ENCODE measurements at places on chromosomes 4 and X.

DNA sequence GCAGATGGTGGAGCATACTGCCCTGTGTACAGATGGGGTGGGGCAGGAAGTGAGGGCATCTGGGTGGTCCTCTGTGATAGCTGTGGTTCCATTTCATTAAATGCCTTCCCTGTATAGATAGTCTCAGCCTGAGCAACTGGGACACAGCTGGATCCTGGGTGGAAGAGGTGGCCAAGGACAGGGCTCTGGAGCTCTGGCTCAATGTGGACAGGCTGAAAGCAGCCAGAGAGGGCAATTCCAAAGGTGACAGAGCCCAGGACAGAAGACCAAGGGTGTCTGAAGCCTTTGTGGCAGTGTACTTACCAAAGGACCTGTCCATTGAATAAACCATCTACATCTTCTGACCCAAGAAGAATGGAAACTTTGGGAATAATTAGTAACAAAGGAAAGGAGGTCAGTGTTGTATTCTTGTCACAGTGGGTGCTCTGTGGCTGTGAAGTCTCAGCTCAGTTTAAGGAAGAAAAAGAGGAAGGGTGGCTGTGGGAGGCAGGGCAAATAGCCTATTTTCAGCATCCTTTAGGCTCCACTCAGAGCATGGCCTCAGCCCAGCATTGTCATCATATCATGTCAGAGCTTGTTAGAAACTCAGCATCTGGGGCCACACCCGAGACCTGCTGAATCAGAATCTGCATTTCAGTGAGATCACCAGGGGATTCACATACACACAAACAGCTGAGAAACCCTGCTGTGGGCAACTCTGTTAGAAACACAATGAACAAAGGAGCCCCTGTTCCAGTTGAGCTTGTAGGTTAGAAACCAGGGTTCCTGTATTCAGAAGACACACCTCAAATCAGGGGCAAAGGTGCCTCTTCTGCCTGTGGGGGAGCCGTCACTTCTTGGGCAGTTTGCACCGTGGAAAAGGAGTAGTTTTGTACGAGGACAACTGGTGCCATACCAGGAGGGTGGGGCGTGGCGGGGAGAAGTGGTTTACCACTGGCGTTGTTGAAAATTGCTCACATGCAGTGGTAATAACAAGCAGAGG, 168.6 kb downstream of the PTTG2 start:
- no peak for DNase-seq

DNA sequence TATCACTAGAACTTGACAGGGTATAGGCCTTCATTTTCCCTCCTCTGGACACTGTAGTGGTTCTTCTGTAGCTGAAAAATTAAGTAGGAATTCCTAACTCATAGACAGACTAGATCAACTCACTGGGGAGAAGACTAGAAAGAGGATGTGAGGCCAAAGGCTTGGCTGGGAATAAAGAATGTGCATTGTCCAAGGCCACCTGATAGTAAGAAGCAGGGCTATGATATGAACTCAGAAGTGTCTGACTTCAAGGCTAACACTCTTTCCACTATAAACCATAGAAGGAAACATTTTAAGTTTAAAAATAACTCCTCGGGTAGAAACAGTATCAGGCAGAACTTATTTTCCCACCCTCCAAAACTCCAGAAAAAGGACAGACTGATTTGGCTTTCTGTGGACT, 346.6 kb downstream of the OPHN1 start:
- no peak for DNase-seq

DNA sequence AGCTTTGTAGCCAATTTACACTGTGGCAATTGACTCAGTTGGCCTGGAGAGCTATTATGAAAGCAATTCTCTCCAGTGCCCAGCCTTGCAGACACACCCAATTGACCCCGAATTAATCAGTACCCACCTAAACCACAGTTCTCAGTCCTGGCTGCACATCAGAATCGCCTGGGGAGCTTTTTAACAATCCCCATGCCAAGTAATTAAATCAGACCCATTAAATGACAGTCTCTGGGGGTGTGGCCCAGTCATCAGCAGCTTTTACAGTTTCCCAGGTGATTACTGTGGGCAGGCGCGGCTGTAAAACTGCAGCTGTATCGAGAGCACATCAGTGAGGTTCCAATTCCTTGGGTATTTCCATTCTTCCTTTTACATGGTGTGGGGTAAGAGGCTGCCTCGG, 460.9 kb upstream of the FAT1 start:
- DNase-seq = no peak

DNA sequence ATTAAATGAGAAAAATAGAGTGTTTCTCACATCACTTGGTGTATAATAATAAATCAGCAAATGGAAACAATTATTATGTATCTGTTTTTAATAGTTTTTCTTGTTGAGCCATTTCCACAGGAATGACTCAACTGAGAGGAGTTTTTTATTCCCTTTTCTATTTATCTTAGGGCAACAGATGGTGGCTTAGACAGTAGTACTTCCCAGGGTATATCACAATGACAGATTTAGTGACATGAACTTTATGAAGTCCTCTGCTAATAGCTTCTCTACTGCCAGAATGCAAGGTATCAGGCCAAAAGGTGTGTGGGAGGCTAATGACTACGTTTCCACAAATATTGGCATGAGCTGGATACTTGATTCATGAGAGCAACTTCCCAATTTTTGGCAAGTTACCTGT, 126.7 kb downstream of the HTR2C start:
- no peak for DNase-seq

DNA sequence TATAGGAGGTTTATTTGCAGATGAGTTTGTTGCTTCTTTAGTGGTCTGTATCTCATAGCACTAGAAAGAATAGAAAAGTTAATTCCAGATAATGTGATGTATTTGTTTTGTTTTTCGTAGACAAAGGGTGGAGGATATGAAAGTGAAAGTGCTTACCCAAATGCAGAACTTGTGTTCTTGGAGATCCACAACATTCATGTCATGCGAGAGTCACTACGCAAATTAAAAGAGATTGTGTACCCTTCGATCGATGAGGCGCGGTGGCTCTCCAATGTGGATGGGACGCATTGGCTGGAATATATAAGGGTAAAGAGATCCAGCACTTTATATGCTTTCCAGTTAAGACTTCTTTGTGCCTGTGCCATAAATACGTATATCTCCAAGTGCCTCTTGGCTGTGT, 43.3 kb downstream of the MTMR1 start:
- no peak for DNase-seq

GRCh38 chr4:153481478-153481877, 15.3 kb downstream of the TMEM131L start:
- DNase-seq = no peak

DNA sequence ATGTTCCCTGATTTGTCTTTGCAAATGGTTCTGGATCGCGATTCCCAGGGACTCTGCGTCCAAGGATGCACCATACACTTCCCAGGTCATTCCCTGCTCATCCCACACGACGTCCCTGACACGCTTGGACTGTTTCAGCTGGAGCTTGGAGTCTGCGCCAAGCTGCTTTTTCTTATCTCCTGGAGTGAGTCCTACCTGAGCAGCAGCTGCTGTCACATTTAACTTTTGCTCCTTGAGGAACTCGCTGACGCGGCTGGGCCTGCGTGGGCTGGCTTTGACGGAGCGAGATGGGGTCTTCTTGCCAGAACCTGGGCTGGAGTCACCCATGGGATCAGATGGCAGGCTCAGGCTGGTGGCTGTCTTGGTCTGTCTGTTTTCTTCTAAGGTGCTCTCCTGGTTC, 59.6 kb downstream of the GPRIN3 start:
- DNase-seq = no peak

GRCh38 chrX:17567187-17567586, 170.1 kb upstream of the SCML1 start:
- no peak for DNase-seq

- no peak for DNase-seq
Measured at GRCh38 chr4:82429728-82430192, 502 bp downstream of the HNRNPDL start.

DNA sequence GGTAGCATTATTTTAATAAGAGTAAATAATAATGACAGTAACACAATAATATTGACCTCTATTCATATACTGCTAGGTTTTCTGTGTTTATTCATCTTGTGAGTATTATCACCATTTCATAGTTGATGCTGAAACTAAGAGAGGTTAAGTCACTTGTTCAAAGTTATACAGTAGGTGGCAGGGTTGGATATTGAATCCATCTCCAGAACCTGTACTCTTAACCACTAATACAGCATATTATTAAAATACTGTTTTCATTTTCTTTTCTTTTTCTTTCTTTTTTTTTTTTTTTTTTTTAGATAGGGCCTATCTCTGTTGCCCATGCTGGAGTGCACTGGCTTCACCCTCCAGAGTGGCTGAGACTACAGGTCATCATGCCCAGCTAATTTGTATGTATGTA, 7.1 kb upstream of the ELF2 start:
- no peak for DNase-seq

GRCh38 chr4:105895583-105896460, 551 bp downstream of the NPNT start:
- DNase-seq = no peak

GRCh38 chr4:108168671-108169523, at the start of gene LEF1:
Gene LEF1 (minus strand): TSS chr4:108168932. CDS start chr4:108167767, 1,165 bp downstream.
- DNase-seq = no peak

DNA sequence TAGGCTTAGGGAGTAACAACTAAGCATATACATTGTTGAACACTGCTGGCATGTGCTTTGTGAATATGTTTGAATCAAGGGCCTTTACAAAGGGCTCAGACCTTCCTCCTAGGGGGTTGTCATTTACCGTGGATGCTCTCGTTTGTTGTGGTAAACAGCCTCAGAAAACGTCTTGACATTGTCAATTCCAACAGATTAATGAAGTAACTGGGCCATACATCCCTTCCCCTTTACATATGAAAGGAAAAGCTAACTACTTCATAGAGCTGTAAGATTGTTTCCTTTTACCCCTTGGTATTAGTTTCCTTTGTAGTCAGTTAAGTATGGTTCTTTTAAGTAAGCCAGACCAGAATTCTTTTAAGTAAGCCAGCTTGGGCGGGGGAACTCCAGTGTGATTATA, 42.9 kb downstream of the FAT4 start:
- DNase-seq = no peak

DNA sequence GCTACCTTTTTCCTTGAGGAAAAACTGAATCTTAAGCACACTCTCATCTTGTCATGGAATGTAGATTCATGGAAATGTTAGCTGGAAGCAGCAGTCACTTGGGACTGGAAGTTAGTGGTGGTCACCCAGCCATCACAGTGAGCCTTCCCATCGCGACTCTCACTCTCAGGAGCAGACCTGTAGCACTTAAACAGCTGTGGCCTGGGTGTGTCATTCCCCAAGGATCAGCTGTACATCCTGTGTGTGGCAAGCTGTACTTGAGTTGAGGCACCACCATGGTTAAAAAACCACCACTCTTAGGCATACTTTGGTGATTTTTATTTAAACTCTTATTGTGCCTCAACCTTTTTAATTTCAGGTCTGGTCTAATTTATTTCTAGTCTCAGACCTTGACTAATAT, 46.7 kb downstream of the JADE1 start:
- DNase-seq = no peak

DNA sequence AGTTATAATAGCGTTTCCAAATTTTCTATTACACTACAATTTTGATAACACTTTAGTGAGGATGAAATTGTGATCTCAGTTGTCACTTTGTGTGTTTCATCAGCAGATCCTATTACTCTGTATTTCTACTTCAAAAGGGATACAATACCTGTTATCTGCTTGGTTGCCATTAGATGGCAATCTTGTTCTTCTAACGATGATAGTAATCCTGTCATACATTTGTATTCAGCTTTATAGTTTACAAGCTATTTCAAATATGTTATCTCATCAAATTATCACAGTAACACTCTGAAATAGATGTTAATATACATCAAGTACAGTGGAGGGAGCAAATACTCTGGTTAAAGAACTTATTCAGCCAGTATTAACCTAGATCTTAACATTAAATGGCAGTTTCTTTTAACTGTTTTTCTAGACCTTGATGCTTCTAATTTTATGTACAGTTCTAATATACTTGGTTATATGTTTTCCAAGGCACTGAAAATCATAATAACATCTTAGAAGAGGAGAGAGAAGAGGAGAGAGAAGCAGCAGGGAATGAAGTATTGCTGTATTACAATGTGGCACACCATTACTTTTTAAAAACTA, 292.0 kb downstream of the CCSER1 start:
- peak; percentile 31 for DNase-seq

DNA sequence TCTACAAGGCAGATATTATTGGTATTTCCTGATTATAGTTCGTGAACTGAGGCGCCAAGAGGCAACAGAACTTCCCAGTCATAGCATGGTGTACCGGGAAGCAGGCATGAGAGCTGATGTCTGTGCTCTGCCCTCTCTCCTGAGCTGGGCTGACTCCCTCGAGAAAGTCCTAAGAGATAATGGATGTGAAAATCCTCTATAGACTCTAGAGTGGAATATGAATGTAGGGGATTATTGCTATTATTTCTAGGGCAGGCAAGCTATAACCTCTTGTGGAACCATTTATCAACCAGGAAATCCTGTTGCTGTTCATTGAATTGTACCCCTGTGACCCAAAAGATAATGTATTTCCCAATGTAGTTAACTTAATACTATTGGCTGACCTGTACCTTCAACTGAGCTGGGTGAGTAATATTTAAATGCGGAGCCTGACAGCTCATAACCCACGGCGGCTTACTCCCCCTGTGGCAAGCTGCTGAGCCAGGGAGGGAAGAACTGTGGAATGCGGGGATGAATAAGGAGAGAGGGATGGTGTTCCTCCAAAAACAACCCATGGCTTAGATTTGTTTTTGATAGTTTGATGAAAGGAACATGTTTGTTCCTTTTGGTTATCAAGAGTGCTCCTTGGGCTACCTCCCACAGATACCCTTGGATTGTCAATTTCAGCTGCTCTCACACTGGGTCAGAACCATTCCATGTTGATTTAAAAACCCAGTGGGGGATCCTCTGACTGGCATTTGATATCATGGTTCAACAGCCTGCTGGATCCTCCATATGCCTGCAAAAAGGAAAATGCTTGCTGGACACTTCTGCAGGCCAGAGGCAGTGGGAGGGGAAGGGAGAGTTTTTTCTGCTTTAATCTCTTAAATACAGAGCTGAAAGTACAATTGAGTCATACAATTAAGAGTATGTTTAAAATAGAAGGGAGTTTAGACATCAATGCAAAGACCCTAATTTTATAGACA, 339.0 kb upstream of the BOD1L1 start:
- DNase-seq = no peak

- DNase-seq = no peak
Measured at GRCh38 chr4:65046192-65047133, 623.8 kb downstream of the EPHA5 start.

DNA sequence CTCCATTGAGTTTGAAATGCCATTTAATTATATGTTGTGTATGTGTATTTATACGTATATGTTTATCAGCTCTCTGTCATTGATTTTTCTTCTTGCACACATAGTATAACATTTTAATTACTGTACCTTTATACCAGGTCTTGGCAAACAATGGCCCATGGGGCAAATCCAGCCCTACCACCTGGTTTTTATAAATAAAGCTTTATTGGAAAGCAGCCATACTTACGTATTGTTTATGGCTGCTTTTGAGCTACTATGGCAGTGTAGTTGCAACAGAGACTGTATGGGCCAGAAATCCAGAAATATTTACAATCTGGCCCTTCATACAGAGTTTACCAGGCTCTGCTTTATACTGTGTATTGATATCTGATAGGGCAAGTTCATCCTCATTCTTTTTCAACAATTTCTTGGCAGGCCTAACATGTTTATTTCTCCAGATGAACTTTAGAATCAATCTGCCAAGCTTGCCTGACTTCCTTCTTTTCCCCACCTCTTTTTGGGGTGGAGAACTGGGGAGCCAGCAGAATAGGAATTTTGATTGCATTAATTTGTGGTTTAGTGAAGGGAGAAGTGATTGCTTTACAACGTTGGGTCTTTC, 15.8 kb downstream of the DCUN1D4 start:
- DNase-seq = no peak

Measured in SW 1271 (cell line).